ENCODE measurements at places on chromosomes 2 and 18. TPM values are rescaled to one million over a fixed set of nuclear protein-coding genes. Genes with fewer than 3 reads are reported as not detected.

- no peak for DNase-seq
- no peaks in the 10 kb centered on the region for H3K27me3 ChIP-seq
- no peaks in the 10 kb centered on the region for H3K36me3 ChIP-seq
- peak overlapping the region; percentile 88 for H3K27ac ChIP-seq
Measured at GRCh38 chr2:68320118-68320641, 431 bp upstream of the CNRIP1 start.

DNA sequence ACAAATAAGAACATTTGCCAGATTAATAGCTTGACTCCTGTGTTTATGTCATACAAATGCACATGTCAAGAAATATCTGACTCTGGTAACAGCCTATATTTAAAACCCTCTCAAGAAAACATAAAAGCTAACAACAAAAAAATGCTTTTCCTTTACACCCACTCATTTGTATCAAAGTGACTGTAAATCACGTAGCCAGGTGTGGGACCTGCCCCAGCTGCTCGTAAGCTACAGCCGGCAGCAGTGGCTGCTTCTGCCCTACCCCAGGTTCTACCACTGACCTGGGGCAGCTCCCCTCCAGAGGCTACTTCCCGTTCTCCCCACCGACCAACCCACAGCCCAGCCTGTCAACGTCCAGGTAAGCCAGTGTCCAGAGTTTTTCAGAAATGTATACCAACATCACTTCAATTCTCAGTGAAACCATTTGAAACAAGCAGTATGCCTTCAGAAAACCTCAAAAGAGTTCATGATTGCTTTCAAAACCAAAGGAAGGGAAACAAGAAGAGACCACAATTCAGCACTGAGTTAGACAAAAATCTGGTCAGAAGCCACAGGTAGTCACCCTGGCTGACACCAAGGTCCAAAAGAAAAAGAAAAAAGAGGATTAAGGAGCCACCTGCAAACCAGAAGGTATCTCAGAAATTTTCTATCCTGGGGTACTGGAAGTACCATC, 40.4 kb downstream of the KIDINS220 start:
- no peak overlapping the region for H3K4me3 ChIP-seq
- no peaks in the 10 kb centered on the region for H3K4me1 ChIP-seq
- no peak overlapping the region for H3K27ac ChIP-seq
- DNase-seq, result no peak
- H3K27me3 ChIP-seq, result no peaks in the 10 kb centered on the region

GRCh38 chr2:1367601-1368000, 45.7 kb upstream of the TPO start:
- H3K36me3 ChIP-seq, result no peaks in the 10 kb centered on the region
- no peak overlapping the region for H3K4me3 ChIP-seq
- H3K4me1 ChIP-seq, result no peaks in the 10 kb centered on the region
- H3K27ac ChIP-seq, result no peak overlapping the region
- DNase-seq, result no peak

Gene FAP
- total RNA-seq, result 1.5 TPM

Data from upper lobe of left lung (tissue), 6 donors.